ENCODE measurements at places on chromosomes 1 and 21. TPM values are rescaled to one million over a fixed set of nuclear protein-coding genes. Genes with fewer than 3 reads are reported as not detected.

Gene TMEM240
- total RNA-seq = 8.7 TPM

Gene HTR6
- total RNA-seq = not detected

Gene ENAH
- 199 TPM for total RNA-seq

Gene EPS15
- total RNA-seq = 84.3 TPM

Gene ILDR2
- 5.3 TPM for total RNA-seq

Gene FCAMR
- total RNA-seq = not detected

Gene TMCO4
- 20.8 TPM for total RNA-seq

Gene S100A9
- 61.2 TPM for total RNA-seq

Gene CELF3
- total RNA-seq = 0.23 TPM

Gene THEM4
- 15.7 TPM for total RNA-seq

Gene CRABP2
- 1.2 TPM for total RNA-seq

Gene KIAA0040
- total RNA-seq = 42.5 TPM

Gene CTPS1
- total RNA-seq = 38.6 TPM

Gene RAP1GAP
- total RNA-seq = 0.71 TPM

Gene CERS2
- total RNA-seq = 129 TPM

DNA sequence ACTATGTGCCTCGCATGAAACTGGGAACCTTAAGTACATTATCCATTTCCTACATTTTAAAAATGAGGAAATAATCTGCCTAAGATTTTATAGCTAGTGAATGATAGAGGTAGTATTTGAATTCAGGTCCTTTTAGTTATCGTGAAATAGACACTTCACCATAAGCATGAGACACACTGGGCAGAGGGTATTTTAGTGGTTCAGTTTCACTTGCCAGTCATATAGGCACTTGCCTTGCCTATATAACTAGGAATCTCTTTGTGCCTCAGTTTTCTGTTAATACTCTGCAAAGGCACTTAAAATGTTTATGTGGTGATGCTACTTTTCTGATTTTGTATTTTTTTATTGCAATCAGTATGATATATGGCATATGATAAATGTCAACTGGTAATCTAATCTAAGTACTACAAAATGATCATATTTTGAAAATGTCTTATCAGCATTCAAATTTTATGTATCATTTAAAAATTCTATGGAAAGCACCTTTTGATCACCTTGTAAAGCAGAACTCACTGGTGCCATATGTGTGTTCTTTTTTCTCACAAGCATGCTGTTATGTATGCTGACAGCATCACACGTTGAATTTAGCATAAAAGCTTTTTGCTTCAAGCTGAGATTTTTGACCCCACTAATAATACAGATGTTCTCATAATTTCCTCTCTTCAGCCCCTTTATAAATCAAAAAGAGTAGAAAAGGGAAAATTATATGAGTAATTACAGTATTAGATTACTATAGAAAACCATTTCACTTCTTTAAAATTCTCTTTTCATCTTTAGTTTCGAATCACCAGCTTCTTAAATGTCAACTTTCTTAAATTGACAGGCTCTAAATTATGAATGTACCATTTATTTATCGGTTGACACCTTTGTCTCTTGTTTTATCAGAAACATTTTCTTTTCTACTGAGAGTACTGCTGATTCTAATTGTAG, 52.6 kb downstream of the RPS6KC1 start:
- DNase-seq = no peak

GRCh38 chr1:19049798-19050197, 93.3 kb upstream of the IFFO2 start:
- no peak for DNase-seq

GRCh38 chr1:77016386-77016985, 149.2 kb downstream of the ST6GALNAC5 start:
- DNase-seq = no peak

DNA sequence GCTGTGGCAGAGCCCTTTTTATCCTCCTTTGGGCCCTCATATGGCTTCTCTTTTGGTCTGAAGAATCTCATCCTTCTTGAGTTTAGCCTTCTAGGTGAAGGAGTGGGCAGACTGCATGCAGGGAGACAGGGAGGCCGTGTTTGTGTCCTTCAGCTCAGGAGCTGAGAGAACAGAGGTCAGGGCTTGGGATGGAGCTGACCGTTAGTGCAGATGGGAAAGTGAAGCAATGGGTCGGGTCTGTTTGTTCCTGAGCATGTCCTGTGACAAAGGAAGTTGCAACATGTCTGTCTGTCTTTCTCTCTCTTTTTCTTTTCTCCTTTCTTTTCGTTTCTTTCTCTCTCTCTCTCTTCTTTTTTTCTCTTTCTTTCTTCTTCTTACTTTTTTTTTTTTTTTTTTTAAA, 14.9 kb downstream of the MAPKAPK2 start:
- DNase-seq = no peak

- DNase-seq = no peak
Measured at GRCh38 chr1:156677616-156678596, 699 bp upstream of the NES start.

- DNase-seq = no peak
Measured at GRCh38 chr1:81915937-81916336, 115.2 kb downstream of the ADGRL2 start.

- no peak for DNase-seq
Measured at GRCh38 chr1:71804140-71804539, 478.2 kb downstream of the NEGR1 start.

DNA sequence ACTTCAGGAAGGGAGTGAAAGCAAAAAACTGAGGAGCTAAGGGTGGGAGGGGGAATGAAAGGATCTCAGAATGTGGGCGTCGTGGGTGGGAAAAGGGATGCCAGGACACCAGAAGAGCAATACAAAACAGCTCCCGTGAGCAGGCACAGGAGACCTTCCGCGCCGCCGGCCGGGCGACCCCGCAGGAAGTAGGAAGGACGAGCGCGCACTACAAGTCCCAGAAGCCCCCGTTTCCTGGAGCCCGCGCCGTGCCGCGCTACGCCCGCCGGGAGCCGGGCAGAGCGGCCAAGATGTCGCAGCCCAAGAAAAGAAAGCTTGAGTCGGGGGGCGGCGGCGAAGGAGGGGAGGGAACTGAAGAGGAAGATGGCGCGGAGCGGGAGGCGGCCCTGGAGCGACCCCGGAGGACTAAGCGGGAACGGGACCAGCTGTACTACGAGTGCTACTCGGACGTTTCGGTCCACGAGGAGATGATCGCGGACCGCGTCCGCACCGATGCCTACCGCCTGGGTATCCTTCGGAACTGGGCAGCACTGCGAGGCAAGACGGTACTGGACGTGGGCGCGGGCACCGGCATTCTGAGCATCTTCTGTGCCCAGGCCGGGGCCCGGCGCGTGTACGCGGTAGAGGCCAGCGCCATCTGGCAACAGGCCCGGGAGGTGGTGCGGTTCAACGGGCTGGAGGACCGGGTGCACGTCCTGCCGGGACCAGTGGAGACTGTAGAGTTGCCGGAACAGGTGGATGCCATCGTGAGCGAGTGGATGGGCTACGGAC, at the start of gene PRMT6:
Gene PRMT6, plus strand, starts transcription at position 249 of the 771 bp plus-strand sequence. Its CDS starts 42 bp downstream, at position 291.
- peak; percentile 95 for DNase-seq

GRCh38 chr1:37453647-37454046, 20.7 kb upstream of the ZC3H12A start:
- no peak for DNase-seq

- no peak for DNase-seq
Measured at GRCh38 chr1:154546264-154547063, 12.0 kb downstream of the UBE2Q1 start.

- no peak for DNase-seq
Measured at GRCh38 chr1:201639826-201640225, 100.9 kb downstream of the NAV1 start.

DNA sequence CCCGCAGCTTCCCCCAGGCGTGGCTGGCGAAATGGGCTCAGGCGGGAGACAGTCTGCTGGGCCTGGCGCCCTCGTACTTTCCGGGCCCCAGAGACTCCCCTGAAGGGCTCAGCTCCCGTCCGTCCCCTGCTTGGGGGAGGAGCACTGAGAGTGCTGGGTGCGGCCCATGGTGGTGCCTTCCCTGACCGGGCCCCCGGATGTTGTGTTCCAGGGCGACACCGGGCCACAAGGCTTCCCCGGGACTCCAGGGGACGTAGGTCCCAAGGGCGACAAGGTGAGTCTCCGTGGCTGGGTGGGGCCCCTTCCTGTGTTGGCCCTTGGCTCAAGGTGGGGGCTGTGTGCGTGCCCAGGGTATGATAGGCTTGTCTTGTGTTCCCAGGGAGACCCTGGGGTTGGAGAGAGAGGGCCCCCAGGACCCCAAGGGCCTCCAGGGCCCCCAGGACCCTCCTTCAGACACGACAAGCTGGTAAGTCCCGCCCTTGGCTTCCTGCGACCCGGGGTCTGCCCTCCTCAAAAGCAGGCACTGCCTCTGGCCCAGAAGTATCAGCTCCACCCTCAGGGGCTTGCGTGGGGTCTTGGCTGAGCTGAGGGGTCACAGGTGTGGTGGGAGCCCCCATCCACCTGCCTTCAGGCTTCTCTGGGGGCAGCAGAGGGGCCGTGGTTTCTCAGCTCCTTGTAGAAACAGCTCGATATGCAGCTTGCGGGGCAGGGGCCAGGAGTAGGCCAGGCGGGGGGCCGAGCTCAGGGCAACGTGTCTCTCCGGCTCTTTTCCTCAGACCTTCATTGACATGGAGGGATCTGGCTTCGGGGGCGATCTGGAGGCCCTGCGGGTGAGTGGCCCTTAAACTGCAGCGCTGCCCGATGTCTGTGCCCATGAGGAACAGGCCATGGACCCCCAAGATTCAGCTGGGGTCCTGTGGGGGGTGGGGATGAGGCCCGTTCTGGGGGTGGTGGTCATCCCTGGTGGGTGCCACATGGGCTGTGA, 62.3 kb downstream of the SLC19A1 start:
- DNase-seq = no peak

DNA sequence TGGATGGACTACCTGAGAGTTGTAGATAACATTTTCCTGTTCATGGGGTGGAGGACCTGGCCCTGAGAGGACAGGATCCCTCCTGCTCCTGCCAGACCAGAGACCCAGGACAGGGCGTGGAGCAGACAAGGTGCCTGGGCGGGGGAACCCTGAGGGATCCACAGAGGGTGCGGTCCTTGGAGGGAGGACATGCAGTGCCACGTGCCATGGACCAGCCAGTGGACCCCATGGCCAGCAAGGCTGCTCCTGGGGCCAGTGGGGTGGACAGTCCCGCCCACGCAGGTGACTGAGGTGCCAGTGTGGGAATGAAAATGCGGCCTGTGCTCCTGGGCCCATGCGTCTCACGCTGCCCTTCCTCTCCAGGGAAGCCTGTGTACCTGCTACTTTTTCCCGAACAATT, 3.6 kb downstream of the RER1 start:
- DNase-seq = no peak

GRCh38 chr1:66182551-66183178, 351.3 kb upstream of the SGIP1 start:
- no peak for DNase-seq

DNA sequence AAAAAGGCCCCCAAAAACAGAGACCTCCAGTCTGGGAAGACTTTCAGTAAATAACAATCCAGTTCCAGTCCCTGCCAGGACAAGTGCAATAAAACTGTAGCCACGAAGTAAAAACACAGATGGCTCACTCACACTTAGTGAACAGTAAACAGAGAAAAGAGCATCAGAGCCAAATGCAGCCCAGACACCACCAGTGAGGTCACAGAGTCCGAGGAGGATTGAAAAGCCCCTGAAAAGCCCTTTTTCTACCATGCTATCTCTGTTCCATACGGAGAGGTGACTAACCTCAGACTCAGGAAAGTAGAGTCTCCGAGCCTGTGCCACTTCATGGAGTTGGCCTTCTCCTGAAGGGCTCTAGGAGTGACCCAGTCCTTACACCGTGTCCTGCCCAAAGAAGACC, 84.5 kb downstream of the COLGALT2 start:
- no peak for DNase-seq

DNA sequence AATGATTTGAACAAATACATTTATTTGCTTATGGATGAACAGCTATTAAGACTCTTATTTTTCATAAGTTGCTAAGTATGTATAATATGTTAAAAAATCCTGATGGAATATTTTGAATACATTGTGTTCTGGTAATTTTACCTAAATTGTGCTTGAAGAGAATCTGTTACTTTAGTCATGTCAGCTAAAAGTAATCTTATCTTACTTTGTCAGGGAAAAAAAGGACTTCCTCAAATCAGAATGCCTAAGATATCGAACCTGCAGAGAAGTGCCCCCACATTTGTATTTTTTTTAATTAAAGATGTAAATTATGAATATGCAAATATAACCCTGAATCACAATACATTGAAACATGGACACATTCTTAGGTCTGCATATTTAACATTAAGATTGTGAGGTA, 1331.7 kb downstream of the MRPL39 start:
- DNase-seq = no peak

DNA sequence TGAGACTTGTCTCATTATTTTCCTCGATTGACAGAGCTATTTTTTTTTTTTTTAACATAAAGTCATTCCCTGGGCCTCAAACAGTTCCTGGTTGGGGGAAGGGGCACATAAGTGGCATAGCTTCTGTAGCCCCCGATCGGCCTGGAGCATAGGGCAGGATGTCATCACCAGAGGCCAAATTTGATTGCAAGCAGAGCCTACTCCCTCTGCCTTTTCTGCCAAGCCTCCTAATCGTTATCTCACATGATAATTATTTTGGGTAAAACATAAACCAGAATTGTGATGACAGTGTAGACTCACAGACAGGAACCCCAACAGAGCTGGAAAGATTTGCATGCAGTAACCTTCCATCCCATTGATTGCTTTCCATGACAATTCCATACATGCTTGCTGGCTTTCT, 404.8 kb downstream of the PCP4 start:
- no peak for DNase-seq

DNA sequence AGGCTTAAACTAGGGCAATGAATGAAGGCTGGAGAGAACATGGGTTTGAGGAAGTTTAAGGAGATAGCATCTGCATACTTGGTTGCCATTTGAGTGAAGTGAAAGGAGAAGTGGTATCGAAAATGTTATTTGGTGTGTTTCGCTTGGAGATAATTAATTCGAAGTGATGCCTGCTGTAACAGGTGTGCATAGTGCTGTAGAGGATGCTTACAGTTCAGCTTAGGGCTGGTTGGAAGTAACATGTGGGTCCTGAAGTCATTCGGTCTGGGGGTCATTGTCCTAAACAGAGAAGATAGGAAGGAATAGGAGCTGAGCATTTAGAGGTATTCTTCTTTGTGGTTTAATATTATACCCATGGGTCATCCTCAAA, 301 bp upstream of the NUDT17 start:
- DNase-seq = no peak

DNA sequence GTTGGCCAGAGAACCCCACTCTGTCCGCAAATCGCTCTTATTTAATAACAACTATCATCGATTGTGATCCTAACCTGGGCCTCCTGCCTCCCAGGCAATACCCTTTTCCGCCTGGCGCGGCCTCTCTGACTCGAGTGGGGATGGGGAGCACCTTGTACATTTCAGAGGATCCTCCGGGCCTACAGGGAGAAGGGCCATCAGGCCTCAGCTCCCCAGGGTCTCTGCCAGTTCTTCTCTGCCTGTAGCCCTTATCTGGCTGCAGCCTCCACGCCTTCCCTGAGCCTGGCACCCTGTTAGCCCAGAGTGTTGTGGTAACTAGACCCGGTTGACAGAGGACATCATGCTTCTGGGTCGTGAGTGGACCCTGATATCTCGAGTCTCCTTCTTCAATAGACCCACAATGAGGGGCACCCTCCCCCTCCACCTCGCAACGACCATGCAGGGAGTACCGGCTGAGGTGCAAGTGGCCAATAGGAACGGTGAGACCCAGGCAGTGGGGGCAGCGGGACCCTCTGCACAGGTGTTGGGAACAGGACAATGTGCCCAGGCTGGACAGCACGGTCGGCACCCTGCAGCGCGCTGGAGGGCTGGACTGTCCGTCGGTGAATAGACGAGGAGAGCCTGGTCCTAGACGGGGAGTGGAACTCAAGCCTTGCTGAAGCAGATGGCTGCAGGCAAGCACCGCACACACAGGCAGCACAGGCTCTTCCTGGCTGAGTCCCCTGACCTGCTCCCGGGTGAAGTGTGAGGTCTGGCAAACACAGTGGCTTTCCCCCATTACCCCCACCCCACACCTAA, 7.1 kb upstream of the CRYBG2 start:
- DNase-seq = no peak

GRCh38 chr1:5868931-5869500, 123.2 kb downstream of the NPHP4 start:
- DNase-seq = no peak

Measured in esophagus muscularis mucosa (tissue), 4 donors.